ENCODE measurements at places on chromosomes 5 and 9. TPM values are rescaled to one million over a fixed set of nuclear protein-coding genes. Genes with fewer than 3 reads are reported as not detected.

Gene FNBP1
- polyA plus RNA-seq: 13.2 TPM

Gene S1PR3
- polyA plus RNA-seq: 2.4 TPM

Gene PHYHD1
- 13.2 TPM for polyA plus RNA-seq

Gene OCLN
- 5.4 TPM for polyA plus RNA-seq

Gene CCL27
- not detected for polyA plus RNA-seq

Gene FNIP1
- 3.6 TPM for polyA plus RNA-seq
